Stimulated activated CD4-positive, alpha-beta T cell treated with anti-CD3 and anti-CD28 coated beads, Interleukin-1b, Interleukin-23, amount 100 ng/mL, for 1 hour (primary cell): ENCODE measurements at places on chromosomes 11 and 22.

- DNase-seq, result no peak
Measured at GRCh38 chr22:22752556-22753477, 108.4 kb downstream of the GGTLC2 start.

DNA sequence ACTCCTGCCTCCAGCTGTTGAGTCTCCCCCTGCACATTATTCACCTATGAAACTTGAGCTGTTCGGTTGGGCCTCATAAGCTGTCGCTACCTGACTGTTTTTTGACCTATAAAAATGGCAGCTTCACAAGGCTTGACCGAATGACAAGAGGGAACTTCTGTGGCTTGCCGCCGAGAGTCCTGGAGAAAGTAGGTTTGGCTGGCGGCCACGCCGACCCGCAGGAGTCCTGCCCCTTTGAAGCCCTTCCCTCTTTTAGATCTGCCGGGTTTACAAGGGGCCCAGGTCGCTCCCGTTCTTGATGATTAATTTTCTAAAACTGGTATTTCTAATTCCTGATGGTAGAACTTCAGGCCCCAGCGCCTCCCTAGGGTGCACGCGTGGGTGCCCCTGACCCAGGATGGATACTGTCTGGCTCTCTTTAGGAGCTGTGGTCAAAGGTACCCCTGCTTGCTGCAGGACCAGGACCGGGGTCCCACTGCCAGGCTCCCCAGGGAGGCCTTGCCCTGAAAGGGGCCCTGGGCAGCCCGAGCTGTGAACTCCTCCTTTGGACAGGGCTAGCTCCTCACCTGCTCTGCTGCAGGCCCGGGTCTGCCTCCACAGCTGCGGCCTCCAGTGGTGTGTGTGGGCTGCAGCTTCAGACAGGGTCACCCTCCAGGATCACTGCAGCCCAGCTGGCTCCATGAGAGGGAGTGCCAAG lies 171.8 kb downstream of the CTTN start:
- DNase-seq, result no peak

DNA sequence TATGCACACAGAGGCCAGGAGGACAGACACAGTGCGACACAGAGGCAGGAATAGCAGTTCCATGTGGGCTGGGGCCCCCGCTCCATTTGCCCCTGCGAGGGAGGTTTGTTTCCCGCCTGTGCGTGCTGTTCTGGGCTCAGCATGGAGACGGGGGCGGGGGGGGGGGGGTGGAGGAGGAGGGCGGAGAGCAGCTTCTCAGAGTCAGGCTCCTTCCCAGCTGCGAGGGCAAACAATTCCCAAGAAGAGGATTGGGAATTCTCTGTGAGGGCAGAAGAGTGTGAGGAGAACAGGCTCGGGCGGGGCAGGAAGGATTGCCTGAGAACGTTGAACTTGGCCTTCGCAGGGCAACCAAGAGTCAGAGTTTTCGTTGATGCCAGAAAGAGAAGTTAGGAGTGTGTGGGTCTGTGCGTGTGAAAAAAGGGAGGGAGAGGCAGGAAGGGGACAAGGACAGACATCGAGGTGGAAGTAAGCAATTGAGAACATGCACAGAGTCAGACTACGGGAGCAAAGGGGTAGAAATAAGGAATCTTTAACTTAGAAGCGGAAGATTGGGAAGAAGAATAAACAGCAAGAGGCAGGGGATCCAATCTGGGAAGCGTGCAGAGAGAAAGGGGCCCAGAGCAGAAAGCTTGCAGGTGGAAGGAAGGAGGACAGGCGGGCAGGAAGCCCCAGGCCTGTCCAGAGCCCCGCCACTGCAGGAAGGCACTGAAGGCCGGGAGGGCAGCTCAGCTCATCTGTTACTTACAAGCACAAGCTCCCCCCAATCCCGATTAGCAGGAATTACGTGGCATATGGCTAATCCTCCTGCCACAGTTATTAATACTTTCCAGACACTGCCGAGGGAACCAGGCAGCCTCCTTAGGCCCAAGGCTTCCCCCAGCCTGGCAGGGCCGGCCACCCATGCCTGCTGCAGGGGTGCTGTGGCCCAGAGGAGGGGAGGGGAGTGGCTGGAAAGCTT lies 15.6 kb upstream of the JAM3 start:
- no peak for DNase-seq

GRCh38 chr11:68406324-68407313 lies 53.9 kb upstream of the PPP6R3 start:
- DNase-seq, result no peak

DNA sequence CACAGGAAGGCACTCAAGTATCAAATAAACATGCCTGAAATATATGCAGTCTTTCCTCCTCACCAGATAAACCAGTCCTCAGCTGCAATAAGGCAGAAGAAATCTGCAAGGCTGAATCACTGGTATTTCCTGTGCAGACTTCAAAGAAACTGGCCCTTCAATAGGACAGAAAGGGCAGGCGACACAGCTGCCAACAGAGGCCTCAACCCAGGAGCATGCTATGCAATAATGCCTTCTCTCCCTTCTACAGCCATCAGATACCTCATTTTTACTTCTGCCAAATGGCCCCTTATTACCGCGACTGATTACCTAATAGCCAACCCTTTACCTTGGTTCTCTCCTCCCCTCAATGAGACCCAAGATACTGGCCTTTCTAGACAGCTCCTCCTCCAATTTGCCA lies 8.0 kb downstream of the NUMA1 start:
- no peak for DNase-seq

DNA sequence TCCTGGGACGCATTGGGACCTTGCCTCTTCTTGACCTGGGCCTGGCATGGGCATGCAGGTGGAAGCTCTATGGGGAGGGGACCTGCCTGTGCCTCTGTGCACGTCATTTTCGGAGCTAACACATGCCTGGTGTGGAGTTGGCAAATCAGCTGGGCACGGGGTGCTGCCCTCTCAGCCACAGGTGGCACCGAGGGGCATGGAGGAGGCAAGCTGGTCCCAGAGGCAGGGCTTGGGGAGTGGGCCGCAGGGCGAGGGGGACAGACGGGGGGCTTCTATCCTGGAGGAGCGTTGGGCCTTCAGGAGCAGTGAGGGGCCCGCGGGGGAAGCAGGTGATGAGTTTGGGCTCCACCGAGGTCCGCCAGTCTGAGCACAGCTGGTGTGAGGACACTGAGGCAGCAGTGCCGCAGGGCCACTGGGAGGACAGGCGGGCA lies 362.0 kb downstream of the TBC1D22A start:
- no peak for DNase-seq

- DNase-seq, result no peak
Measured at GRCh38 chr11:71489311-71490043, 36.5 kb downstream of the NADSYN1 start.

DNA sequence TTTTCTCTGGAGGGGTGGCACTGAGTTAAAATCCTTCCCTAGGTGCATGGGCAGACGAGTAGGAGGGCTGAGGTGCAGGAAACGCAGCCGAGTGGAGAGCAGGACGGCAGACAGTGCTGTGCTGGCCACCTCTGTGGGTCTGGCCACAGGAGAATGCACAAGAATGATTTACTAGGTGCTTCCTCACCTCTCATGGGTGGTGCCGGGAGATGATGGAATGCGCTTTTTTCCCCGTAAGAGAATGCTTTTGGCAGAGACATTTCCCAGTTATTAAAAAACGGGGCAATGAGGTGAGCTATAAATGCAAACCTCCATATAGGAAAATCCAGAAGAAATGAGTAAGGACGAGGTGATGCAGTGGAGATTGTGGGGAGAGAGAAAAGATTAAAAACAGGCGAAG lies 86.1 kb downstream of the ADAMTS15 start:
- no peak for DNase-seq

- DNase-seq, result no peak
Measured at GRCh38 chr11:117766026-117766425, 31.0 kb downstream of the DSCAML1 start.

- DNase-seq, result no peak
Measured at GRCh38 chr11:65448418-65449105, 26.0 kb downstream of the NEAT1 start.

GRCh38 chr11:94630221-94630620 lies 63.1 kb downstream of the PIWIL4 start:
- no peak for DNase-seq

- DNase-seq, result no peak
Measured at GRCh38 chr11:57154739-57155138, 27.0 kb upstream of the LRRC55 start.

- DNase-seq, result no peak
Measured at GRCh38 chr11:122656631-122657101, 1.1 kb downstream of the UBASH3B start.
